ENCODE measurements at places on chromosomes 5 and 9.

DNA sequence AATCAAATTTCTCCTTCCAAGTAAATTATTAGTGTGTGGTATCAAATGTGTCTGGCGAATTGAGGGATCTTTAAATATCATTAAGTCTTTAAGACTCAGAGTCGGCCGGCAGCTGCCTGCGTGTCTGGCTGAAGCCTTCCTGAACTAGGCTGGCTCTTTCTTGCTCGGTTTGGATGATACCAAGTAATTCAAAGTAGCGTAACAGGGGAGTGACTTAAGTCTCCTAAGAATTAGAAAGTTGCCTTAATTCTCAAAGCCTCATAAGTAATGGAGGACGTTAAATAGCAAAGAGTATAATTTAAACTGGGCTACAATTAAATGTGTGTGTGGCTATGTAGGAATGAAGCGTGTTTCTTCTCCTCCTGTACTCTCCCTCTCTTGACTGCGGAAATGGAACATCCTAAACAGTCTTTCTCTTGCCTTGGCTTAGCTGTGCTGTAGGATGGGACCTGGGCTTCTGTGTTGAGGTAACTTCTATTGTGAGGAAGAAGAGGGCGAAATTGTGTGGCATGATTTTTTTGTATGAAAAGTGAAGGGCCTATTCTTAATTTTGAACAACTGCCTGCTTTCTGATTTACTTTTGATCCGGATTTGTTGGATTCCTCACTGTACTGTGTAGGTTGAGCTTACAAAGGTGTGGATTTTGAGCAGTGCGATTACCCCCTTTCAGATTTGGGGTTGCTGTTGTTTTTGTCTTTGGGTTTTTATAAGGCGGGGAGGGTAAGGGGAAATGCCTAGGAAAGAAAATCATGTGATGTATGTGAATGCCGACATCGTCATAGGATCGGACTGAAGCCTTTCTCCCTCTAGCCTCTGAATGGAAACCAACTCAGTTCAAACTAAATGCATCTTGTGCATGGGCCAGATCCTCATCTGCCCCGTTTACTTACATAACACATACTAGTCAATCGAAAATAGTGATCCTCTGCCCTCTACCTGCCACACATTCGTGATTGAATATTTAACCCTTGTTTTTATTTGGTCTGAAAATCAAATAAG lies 29.9 kb downstream of the CPEB4 start:
- DNase-seq: peak; percentile 93

DNA sequence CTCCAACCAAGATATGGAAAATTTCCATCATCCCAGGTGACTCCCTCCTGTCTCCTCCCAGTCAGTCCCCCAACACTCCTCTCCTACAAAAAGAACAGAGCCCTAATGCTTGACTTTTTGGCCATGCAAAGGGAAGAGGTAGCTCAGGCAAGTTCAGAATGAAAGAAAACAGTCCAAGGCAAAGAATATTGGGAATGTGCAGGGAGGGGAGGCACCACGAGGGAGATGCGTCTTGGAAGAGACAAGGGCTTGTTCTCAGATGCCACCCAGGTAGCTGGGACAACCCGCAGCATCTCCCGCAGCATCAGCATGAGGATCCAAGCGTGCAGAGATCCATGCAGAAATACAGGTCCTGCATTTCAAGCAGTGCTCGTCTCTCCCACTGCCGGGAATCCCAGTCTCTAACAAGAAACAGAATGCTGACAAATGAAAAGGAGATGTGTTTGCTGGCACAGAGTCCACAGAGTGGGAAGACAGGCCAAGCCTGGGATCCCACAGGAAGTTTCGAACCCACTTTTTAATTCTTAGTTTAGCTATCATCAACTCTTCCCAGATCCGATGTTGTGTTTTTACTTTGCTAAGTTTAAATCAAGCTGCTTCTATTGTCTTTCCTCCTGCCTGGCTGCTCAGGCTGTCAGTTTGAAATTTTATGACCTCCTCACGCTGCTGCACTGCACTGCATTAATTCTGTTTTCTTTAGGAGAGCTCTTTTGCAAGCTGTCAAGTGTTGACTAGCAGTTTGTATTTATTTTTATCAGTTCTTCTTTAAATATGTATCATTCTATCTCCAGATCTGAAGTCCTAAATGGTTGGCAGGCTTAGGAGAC lies 86.8 kb upstream of the OSMR start:
- no peak for DNase-seq

GRCh38 chr5:127006744-127007143 lies 23.6 kb downstream of the MARCHF3 start:
- no peak for DNase-seq

DNA sequence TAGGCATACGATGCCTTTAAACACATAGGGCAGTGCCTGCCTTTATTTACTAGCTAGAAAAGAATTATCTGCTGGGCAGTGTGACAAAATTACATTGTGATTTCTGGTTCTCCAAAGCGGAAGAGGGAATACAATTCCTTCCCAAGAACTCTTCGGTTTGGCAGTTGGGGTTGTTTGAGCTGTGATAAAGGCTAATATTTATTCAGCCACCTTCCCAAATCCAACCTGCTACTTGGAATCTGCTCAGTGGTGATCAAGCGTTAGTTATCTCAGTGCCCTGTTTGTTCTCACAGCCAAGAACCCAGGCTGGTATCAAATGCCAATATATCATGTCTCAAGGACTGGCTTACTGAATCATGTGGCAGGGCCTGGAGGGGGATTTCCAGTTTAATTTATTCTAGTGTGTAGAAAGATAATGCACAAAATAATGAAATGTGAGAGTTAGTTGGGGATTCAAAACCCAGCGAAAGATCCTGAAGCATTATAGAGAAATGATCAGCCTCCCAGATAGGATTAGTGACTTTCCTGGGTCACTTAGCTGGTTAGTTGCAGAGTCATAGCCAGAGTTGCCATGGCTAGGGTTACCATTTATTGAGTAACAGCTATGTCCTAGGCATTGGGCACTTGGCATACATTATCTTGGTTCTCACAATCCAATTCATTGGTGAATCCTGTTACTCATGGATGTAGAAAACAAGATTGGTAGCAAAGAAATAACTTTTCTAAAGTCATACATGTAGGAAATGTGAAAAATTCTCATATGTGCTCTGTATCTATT lies 457.0 kb upstream of the KLF4 start:
- DNase-seq: no peak

DNA sequence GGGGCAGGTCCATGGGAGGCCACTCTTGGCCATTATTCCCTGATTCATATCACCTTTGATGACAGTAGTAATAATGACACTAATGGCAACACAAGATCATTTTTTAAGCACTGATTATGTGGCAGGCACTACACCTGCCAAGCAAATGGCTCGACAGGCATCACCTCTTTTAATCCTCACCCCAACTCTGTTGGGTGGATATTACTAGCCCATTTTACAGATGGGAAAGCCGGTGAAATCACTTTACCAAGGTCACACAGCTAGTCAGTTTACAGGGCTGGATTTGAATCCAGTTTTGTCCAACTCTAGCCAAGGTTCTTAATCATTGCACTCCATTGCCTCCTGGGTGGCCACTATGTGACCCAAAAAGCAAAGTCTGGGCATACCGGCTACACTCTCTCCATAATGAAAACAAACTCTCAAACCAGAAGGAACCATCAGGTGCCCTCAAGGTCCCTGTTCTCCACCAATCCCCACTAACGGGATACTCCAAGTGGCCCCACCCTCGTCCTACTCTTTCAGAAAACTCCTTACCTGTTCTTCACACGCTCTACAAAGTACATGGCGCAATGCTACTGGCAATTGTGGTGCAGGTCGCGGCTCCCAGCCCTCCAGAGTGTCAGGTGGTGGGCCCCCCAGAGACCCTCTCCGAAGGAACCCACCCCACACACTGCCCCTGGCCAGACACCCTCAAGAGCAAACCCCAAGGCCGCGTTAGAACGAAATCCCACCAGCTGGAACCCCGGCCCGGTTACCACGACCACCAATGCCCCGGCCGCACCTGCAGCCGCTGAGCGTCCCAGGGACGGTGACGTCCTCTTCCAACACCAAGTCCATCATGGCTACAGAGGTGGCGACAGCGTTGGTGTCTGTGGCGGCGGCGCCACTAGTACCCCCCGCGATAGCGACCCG lies 572 bp downstream of the CDK5RAP2 start:
- DNase-seq: peak; percentile 45

GRCh38 chr5:156367597-156367996 lies 40.6 kb downstream of the SGCD start:
- DNase-seq: no peak

GRCh38 chr5:131258733-131259132 lies 5.1 kb upstream of the CDC42SE2 start:
- DNase-seq: no peak

GRCh38 chr9:95506678-95507463 lies 9.9 kb downstream of the PTCH1 start:
- DNase-seq: peak; percentile 37

DNA sequence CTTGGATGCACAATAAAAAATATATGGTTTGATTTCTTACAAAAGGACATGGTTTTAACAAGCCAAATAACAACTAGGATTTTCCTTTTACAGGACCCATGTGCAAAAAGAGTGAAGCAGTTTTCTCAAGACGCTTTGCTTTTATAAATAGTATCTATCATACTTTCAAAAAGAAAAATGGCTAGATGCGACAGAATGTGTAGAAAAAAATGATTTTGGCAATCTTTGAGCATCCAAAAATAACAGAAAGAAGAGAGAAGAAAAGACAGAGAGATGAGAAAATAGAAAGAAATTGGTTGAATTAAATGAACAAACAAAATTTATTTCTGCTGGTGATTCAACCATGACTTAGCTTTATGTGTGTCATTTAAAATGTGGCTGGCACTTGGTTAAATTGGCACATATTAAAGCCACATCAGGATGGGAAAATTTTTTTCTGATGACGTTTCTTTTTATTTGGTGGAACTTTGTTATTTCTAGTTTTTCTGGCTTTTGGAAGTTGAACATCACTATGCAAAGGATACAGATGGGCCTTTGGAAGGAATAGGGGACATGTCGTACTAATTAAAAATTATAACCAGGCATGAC lies 35.6 kb upstream of the NREP start:
- peak; percentile 47 for DNase-seq

- no peak for DNase-seq
These were observed 107.2 kb upstream of the NFIL3 start for GRCh38 chr9:91530829-91531228.
